D341Med (cell line): ENCODE measurements at places on chromosomes 11 and 22.

DNA sequence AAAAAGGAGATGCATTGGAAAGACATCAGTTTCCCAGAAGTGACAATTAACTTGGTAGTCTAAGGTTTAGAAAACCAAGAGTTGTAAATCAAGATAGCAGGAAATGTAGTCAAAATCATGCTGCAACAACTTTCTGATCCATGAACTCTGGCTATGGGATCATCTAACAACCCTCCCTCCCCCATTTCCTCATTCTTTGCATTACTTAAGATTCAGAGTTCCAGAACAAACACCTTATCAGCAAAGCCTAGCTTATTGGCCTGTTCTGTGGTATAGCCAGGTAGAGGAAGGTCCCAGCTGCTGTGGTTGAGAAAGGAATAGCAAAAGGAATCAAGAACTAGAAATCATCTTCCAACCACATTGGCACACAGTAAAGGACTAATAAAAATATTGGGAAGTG is 651.1 kb downstream of the METTL15 start:
- no peak for DNase-seq

DNA sequence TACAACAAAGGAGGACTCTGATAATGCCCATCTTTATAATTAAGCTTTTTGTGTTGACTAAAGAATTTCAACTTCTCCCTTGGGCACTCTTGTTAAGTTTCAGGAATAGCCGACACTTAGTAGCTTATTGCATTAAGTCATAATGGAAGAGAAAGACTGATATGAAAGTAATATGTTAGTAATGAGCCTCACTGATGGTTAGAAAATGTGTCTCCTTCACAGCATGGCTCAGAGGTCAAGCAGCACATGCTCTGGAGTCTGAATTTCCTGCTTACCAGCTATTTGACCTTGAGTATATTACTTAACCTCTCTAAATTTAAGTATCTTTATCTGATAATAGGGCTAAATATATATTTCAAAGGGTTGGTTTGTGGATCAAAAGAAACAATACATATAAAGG is 39.0 kb downstream of the PDGFD start:
- no peak for DNase-seq

DNA sequence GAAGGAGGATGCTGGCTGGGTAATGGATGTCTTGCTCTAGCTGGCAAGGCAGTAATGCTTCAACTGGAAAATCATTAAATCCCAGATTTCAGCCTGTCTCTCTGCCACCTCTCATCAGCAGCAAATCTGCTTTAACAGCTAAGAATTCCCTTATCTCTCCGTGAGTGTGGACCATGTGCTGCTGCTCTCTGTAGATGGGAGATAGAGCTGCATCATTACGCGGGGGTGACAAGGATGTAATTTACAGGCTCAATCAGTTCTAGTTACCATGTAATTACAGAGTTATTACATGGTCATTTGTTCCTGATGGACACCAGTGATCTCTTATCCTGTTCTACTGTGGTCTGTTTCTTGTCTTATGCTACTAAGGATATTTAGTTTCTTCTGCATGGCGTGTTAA is 665.4 kb downstream of the NTM start:
- DNase-seq = no peak

DNA sequence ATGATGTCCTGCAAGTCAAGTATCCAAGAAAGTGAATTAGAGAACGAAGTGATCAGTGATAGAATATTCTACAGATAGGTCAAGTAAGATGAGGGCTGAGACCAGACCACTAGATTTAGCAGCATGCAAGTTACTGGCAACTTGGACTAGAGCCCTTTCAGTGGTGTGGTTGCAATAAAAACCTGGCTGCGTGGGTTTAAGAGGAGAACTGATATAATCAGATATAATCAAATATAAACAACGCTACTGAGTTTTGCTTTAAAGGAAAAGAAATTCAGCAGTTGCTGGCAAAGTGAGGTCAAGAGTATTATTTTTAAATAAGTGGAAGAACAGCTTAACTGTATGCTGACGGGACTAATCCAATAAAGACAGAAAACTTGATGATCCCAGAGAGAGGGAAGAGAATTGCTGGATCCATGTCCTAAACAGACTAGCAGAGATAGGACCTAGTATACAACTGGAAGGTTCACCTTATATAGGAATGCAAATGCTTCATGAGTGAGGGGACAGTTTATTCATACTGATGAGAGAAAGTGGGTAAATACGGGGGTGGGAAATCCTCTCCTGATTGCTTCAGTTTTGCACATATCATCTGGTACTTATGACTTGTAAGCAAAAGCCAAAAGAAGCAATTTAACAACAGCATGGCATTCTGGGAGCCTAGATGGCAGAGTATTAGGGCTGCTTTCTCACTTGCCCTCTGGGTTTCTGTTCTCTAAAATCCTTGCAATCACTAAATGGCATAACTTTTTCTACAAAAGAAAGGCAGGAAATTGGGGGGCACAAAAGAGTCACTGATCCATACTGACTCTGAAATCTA is 146.2 kb downstream of the RBFOX2 start:
- no peak for DNase-seq

GRCh38 chr11:7571640-7572000 is 57.8 kb downstream of the PPFIBP2 start:
- DNase-seq = peak; percentile 77

DNA sequence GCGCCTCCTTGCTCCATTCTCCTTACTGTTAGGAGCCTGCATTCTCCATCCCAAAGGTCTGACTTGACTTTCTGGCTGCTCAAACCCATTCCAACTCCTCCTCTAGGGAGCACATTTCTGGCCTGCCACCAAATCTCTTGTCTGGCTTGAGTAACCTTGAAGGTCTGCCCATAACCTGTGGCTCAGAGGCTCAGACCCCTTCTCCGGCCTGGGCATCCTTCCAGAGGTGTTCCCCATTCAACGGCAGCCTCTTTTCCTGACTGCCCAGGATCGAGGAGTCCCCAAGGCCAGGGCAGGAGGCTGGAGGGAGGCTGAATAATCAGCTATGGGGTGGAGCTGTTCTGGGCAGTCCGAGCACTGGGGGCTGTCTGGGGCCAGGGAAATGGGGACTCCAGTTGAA is 2.2 kb downstream of the RAD9A start:
- DNase-seq = no peak

GRCh38 chr22:26170112-26170492 is 840 bp downstream of the SEZ6L start:
- DNase-seq = peak; percentile 38

- DNase-seq = no peak
These were observed 46.9 kb upstream of the CRTAM start for GRCh38 chr11:122791411-122791810.

DNA sequence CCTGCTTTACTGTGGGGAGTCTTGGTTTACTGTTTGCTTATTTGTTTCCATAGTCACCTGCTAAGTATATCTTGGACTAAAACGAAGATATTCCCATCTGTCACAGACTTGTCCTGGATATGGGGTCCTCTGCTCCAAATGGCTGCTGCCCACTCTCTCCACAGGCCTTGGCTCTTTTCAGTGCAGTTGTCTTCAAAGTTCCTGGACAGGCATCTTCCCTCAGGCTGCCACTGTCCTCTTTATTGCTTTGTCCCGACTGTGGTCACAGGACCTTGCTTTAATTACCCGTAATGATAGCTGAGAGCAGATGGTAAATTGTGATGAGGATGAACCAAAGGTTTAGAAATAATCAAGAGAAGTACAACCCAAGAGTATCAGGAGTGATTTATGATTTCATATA is 713.9 kb upstream of the CCDC179 start:
- no peak for DNase-seq

GRCh38 chr22:43554259-43554636 is 142.4 kb downstream of the MPPED1 start:
- DNase-seq = no peak

DNA sequence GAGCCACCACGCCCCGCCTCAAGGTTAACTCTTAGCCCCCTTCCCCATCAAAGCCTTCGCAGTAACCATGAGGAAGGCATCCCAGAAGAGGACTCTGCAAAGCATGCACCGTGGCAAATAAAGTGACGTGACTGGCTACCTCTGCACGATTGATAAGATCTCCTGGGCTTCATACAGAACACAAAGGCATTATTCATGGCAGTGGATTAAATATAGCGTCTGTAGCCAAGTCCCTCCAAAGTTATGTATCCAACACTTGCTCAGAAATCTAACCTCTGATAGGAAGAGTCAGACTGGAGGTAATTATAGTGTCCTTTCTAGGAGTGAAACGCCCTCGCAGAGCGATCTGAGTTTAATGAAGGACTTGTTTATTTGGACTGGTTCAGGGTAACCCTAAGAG is 22.4 kb downstream of the CPT1A start:
- no peak for DNase-seq

DNA sequence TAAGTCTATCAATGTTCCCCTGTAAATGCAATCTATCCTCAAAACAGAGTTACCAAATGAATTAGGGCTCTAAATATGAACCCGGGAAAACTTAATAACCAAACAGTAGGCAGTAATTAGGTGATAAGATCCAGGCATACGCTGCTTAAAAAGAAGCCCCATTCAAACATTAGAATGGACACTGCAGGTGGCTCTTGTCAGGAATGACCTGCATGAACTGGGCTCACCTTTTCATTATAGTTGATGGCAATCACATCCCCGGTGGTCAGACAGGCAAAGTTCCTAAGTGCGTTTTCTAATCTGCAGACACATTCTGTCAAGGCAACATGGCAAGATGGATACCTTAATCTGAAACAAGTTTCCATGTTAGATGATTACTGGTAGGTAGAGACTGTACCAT is 14.0 kb downstream of the UFD1 start:
- no peak for DNase-seq

- no peak for DNase-seq
These were observed 305.2 kb downstream of the RAB38 start for GRCh38 chr11:87870086-87870485.

- no peak for DNase-seq
These were observed 124.8 kb upstream of the ANO1 start for GRCh38 chr11:69953356-69953755.

DNA sequence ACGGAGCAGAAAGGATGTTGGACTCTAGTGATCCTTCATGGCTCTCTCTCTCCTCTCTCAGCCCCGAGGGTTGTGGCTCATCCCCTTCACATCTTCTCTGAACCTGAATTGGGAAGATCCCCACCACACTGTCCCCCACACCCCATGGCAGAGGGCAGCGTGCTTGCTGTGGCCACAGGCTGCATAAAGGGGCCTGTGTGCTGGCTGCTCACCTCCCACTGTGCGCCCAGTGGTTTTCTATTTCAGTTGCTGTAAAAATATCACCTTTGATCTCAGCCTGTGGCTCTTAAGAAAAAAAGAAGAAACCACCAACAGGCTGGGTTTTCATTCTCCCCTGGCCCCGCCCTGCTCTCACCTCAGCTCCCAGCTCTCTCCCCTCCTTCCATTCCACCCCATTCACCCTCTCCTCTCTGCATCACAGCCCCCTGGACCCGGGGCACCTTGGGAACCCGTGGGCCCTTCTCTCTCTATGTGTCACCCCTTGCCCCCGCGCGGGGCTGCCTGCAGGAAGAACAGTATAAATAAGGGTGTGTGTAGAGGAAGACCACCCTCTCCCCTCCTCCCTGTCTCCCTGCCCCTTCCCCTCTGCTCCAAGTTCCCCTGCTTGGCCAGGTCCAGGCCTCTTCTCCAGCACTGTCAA is 25.8 kb upstream of the WNT11 start:
- DNase-seq = no peak

DNA sequence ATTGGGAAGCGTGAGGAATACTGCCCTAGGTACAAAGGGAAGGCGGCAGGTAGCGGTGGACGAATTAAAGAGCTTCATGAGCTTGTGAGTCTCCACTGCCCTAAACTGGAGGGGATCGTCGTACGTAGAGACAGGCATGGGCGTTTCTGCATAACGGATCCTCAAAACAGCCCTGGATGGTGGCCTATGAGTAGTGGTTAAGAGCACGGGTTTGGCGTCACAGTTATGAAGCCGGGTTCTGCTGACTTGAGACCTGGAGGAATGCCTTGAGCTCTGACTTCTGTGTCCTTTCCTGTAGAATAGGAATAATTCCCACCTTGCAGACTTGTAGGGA is 335 bp downstream of the TMEM138 start:
- DNase-seq = peak; percentile 53

GRCh38 chr22:30763815-30764673 is 69.4 kb downstream of the OSBP2 start:
- peak; percentile 80 for DNase-seq

DNA sequence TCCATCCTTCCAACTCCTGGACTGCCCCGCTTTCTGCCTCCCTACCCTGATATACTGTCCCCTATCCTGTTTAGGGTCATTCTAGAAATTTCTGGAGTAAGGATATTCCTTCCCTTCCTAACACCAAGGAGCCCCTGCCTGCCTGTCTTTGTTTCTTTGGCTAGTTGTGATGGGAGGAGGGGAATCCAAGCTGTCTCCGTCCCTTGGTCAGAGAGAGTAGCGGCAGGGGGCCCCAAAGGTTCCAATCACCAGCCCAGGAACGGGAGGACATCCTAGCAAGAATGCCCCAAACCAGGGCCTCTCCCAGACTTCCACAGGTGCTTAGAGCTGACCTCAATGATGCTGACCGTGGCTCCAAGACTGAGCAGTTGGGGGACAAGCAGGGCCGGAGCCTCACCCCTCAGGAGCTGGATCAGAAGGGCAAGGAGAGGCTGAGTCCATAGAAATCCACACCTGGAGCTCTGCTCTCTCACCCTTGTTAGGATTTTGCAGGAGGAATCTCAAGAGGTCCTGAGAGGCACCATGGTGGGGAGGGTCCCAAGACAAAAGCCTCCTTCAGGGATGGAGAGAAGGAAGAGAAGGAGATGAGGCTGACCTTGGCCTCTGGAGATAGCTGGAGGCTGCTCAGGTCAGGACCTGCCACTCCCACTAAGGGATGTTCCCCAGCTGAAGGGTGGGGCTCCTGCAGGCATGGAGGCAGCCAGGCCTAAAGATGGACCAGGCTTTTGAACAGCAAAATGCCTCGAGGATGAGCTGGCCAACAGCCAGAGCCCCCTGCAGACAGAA is 13.6 kb downstream of the SLC22A12 start:
- no peak for DNase-seq

- no peak for DNase-seq
These were observed 12.5 kb upstream of the C1QTNF4 start for GRCh38 chr11:47606731-47607130.

- DNase-seq = no peak
These were observed 136.8 kb downstream of the CACNA1I start for GRCh38 chr22:39707351-39707750.

DNA sequence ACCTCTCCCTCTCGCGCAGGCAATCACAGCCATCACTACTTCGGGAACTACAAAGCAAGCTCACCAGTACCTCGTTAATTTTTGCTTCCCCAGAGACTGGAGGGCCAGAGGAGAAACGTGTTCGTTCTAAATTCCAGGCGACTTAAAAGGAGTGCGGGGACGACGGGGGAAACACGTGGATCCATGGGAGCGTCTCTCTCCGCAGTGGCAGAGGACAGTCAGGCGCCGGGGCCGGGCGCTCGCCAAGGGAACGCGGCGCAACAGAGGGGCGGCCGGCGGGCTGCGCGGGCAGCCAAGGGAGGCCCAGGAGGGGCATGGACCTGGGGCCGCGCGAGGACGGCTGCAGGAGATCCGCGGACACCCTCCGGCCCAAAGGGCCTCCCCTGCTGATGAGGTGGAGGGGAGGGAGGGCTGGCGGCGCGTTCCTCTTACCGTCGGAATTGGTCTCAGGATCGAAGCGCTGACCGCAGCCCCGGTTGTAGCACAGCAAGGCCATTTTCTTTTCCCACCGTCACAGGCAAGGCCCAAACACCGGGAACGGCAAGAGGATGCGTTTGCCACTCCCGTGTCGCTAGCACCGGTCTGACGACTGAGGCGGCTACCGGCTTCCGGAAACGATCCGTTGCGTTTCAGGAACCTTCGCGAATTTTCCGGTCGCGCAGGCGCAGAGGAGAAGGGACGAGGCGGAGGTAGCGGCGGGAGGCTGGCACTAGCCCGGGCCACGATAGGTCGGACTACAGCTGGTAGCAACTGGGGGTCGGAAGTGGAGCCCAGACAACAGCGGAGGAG is at the start of gene CHORDC1:
Gene CHORDC1 (minus strand): TSS at position 591 of the 789 bp plus-strand sequence. CDS start 95 bp downstream, at position 496.
- peak; percentile 90 for DNase-seq

GRCh38 chr22:43167001-43167589 is 15.7 kb downstream of the TSPO start:
- DNase-seq = no peak
